ENCODE measurements at places on chromosomes 5 and 9. TPM values are rescaled to one million over a fixed set of nuclear protein-coding genes. Genes with fewer than 3 reads are reported as not detected.

KCNT1 gene
- total RNA-seq, result not detected

IFNA13 gene
- total RNA-seq, result not detected

CDC20B gene
- 0.11 TPM for total RNA-seq

SEMA5A gene
- total RNA-seq, result 15.3 TPM

SMC2 gene
- 9.8 TPM for total RNA-seq

FCN2 gene
- not detected for total RNA-seq

CCL27 gene
- not detected for total RNA-seq

CCDC180 gene
- total RNA-seq, result 3.5 TPM

PHPT1 gene
- total RNA-seq, result 192 TPM

AGGF1 gene
- 18.2 TPM for total RNA-seq

PITX1 gene
- total RNA-seq, result not detected

DNA sequence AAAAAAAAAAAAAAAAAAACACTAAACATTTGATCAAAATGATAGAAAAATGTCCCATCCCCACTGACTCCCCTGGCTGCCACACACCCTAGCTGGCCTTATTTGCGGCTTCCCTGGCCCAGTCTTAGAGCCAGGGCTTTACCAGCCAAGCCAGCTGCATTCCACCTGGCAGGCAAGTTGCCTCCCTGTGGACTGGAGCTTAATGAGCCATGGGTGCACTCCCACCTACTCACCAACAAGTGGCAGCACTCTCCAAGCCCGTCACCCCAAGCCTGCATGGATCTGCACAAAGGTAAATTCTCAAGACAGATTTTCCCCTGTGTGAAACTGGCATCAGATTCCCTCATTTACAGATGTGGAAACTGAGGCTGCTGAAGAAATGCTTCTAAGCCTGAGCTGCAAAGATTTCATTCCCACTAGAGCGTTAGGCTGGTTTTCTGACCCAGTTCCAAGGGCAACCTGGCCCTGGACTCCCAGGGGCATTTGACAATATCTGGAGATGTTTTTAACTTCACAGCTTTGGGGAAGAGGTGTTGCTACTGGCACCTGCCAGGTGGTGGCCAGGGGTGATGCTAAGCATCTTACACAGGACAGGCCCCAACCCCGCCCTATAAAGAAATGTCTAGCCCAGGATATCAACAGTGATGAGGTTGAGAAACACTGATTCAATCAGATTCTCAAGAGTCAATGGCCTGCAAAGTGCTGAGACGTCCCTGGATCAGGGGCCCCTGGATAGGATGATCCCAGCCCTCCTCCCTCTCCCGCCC, 21.9 kb upstream of the VDAC1 start:
- peak; percentile 60 for DNase-seq
- H3K4me3 ChIP-seq, result no peak overlapping the region
- no peak overlapping the region for H3K27ac ChIP-seq
- no peaks in the 10 kb centered on the region for H3K36me3 ChIP-seq
- peaks cover 11% of the 10 kb centered on the region for H3K4me1 ChIP-seq

DNA sequence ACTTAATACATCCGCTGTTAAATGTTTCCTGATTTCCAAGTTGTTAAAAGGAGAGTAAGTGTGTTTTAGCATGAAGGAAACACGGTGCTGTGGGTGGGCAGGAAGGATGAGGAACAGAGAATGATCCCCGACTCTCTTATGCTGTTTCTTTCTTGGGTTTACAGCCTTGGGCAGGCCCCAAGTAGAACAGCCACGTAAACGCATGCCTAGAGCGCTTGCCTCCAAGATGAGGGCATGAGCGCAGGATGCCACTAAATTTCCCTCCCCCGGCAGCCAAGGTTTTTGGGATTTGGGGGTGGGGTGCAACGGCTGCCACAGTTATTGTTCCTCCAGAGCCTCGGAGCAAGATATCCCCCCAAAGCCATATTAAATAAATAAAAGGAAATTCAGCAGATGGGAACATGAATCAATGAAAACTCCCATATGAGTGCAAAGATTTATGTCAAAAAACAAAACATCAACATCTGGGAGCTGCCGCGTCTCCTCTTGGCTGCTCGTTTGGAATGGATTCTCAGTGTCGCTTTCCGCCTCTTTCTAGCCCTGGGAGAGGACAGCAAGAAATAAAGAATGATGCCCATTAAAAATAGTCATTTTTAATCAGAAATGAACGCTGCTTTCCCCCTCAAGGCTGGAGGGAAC, 10.0 kb upstream of the DELE1 start:
- DNase-seq, result no peak
- H3K27ac ChIP-seq, result no peak overlapping the region
- peak overlapping the region; percentile 38 for H3K4me3 ChIP-seq
- H3K27me3 ChIP-seq, result peaks cover 22% of the 10 kb centered on the region

GRCh38 chr9:93184432-93185265, 710 bp downstream of the WNK2 start:
- H3K36me3 ChIP-seq, result no peaks in the 10 kb centered on the region
- no peaks in the 10 kb centered on the region for H3K4me1 ChIP-seq
- H3K27me3 ChIP-seq, result peaks cover 36% of the 10 kb centered on the region
- H3K27ac ChIP-seq, result no peak overlapping the region

DNA sequence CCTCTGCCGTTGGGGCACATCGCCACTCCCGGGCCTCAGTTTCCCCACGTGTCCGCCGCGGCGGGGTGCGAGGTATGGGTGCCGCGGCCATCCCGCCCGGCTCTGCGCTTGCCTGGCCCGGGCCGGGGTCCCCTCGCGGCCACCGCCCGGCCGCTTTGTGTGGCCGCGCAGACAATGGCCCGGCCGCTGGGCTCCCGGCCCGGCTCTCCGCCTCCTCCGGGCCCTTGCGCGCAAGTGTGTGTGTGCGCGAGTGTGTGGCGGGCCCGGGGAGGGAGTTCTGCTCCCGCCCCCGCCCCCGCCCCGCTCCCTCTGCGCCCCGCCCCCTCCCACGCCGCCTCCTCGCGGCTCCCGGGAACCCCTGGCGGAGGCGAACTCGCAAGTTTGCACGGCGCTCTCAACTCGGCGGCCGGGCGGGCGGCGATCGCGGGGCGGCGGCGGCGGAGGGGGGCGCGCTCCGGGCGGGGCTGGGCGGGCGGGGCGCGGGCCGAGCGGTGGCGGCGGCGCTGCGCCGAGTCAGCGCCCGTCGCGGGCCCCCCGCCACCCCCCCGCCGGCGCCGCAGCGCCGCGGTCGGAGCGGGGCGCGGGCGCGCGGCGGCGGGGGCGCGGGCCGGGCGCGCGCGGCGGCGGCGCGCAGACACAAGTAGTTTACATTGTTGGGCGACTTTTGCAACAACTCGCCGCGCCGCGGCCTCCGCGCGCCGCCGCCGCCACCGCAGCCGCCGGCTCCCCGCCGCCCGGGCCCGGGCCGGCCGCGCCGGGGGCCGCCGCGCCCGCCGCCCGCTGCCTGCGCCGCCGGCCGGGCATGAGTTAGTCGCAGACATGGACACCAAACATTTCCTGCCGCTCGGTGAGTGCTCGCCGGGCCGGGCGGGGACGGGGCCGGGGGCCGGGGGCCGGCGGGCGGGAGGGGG, at the start of gene RXRA:
Gene RXRA, plus strand, starts transcription at position 643 of the 911 bp plus-strand sequence. Its CDS starts 177 bp downstream, at position 820.
- H3K27ac ChIP-seq, result peak within 1 kb of the TSS; percentile 87
- H3K36me3 ChIP-seq, result no peaks in the 10 kb centered on the region
- peaks cover 44% of the 10 kb centered on the region for H3K4me1 ChIP-seq
- H3K27me3 ChIP-seq, result no peaks in the 10 kb centered on the region
- H3K4me3 ChIP-seq, result peak within 1 kb of the TSS; percentile 73

DNA sequence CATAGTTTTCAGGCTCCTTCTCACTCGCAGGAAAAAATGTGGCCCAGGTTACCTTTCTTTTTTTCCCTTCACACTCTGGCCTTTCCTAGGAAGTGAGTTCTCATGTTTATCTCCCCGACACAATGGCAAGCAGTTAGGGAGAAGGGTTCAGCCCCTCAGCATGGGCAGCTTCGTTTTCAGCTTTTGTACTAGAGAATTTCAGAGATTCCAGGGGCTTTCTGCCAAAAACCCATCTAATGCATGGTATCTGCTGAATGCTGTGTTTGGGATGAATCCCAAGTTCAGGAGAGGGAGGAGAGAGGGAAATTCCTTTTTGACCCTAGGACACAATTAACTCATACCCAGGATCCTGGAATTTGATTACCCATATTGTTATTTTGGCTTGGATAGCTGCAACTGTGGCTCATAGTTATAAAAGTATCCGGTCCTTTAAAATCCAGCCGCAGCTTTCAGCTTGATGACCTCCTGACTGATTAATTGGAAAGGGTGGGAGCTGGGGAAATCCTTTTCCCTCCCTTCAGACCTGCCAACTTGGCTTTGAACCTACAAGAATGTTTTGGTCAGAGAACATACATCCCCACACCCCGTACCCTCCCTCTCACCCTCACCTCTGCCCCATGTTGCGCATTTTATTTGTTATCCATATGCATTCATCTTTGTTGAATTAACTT, 78.4 kb downstream of the TMEM252 start:
- no peak overlapping the region for H3K4me3 ChIP-seq
- peak; percentile 37 for DNase-seq
- H3K27me3 ChIP-seq, result peaks cover 2% of the 10 kb centered on the region
- H3K27ac ChIP-seq, result no peak overlapping the region
- H3K36me3 ChIP-seq, result no peaks in the 10 kb centered on the region

DNA sequence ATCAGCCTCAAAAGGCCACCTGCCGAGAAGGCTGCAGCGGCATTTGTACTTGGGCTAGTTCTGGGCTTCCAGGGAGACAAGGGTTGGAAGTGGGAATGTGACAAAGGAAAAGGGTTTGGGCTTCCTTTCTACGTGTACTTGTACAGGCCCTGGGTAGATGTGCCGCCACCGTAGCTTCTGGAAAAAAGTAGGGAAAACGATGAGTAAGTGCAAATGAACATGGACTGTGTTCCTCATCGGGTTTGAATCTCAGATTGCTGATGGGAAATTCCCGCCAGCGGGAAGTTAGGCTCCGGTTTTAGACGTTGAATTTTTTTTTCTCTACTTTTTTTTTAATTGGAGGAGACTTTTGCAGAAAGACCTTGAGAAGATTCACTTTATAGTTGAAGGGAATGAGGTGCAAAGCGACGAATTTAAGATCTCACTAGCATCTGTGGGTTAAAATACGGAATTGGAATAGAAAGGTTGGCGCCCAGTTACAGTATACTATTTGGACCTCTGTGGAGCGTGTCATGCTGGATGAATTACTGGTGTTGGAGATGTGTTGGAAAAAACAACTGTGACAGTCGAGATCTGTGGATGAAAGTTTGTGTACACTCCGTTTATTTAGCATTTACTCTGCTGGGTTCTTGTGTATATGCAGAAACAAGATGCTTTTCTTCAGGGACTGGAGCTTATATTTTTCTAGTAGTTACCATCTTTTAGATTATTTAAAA, 1.2 kb downstream of the G3BP1 start:
- H3K27ac ChIP-seq, result peak overlapping the region; percentile 84
- H3K36me3 ChIP-seq, result peaks cover 8% of the 10 kb centered on the region
- H3K4me1 ChIP-seq, result peaks cover 24% of the 10 kb centered on the region
- H3K27me3 ChIP-seq, result no peaks in the 10 kb centered on the region
- DNase-seq, result peak; percentile 37

DNA sequence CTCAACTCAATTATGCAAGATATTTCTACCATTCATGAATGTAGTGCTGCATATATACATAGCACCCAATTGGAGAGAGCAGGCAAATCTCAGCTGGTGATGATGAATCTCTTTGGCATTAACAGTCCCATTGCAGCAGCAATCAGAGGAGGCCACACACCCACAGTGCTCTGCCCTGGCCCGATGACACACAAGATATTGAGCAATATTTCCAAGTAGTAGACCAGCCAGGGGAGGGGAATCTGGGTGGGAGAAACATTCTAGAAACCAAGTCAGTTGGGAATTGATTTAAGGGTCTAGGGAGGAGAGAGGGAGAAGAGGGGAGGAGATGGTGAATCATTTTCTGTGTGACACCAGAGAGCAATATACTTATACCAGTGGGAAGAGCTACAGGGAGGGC, 14.9 kb upstream of the C5orf63 start:
- H3K4me1 ChIP-seq, result peaks cover 21% of the 10 kb centered on the region
- H3K36me3 ChIP-seq, result no peaks in the 10 kb centered on the region
- H3K4me3 ChIP-seq, result no peak overlapping the region
- peak; percentile 96 for DNase-seq

DNA sequence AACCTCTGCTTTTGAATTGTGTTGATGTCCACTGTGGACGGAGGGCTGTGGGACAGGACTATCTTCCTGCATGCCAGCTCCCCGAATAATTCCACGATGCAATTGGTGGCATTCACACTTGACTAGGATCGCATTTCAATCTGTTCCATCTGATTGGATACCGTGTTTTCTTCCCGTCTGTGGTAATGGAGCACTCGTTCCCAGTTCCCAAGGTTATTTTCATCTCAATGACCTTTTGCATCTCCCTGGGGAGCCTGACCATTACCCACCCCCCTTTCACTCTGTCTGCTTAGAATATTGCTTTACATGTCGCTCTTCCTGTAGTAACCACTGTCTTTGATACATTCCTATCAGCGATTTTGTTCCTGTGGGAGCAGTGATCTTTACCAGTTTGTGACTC, 402.2 kb upstream of the WWC1 start:
- H3K27ac ChIP-seq, result no peak overlapping the region
- H3K4me3 ChIP-seq, result no peak overlapping the region
- DNase-seq, result no peak
- H3K27me3 ChIP-seq, result no peaks in the 10 kb centered on the region
- H3K4me1 ChIP-seq, result no peaks in the 10 kb centered on the region

GRCh38 chr9:128143525-128144238, 5.6 kb upstream of the LCN2 start:
- no peak for DNase-seq
- no peak overlapping the region for H3K4me3 ChIP-seq
- no peaks in the 10 kb centered on the region for H3K36me3 ChIP-seq
- H3K27ac ChIP-seq, result no peak overlapping the region

DNA sequence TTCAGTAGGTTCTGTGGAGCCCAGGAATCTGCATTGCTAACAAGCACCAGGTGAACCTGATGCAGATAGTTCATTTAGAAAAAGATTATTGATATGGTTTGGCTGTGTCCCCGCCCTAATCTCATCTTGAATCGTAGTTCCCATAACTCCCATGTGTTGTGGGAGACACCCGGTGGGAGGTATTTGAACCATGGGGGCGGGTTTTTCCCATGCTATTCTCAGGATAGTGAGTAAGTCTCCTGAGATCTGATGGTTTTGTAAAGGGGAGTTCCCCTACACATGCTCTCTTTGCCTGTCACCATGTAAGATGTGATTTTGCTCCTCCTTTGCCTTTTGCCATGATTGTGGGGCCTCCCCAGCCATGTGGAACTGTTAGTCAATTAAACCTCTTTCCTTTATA, 212.0 kb downstream of the RAB3C start:
- DNase-seq, result no peak
- H3K4me1 ChIP-seq, result no peaks in the 10 kb centered on the region
- H3K27me3 ChIP-seq, result no peaks in the 10 kb centered on the region
- no peaks in the 10 kb centered on the region for H3K36me3 ChIP-seq
- no peak overlapping the region for H3K4me3 ChIP-seq
